NAMALWA (cell line): ENCODE measurements at places on chromosomes 3 and 15.
A peak's percentile ranks its signal among the peaks of the same experiment; 100 is the strongest.

GRCh38 chr3:54322354-54322753 is 200.0 kb downstream of the CACNA2D3 start:
- no peak for DNase-seq

DNA sequence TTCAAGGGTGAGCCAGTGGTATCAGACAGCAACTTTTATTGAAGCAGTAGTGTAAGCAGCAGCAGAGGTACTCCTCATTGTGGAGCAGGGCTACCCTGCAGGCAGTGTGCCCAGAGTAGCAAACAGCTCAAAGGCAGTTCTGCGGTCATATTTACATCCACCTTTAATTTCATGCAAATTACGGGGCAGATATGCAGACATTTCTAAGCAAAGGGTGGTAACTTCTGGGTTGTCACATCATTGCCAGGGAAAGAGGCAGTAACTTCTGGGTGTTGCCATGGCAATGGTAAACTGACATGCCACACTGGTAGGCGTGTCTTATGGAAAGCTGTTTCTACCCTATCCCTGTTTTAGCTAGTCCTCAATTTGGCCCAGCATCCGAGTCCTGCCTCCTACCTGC is 46.5 kb upstream of the CLDN18 start:
- no peak for DNase-seq

DNA sequence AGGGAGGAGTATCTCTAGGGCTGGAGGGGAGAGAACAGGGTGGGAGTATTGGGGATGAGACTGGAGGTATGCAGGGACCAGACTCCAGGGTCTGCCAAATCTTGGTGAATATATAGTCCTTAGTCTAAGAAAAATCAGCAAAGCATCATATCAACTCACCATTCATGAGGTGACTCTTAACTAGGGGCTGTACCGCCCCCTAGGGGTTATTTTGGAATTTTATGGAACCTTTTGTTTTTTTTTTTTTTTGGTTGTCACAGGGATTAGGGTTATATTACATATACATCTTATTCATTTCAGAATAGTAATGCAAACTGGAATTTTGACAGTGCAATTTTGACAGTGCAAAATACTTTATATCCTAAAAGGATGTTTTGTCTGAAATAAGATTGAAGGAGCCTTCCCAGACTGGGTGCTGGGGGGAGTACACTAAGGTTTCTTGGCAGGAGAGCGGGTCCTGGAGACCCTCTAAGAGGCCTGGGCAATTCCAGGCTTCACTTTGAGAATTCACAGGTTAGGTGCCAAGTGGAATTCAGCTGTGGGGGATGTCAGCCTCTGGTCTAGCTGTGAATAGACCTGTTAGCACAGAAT is 7.5 kb downstream of the CMTM7 start:
- peak; percentile 72 for DNase-seq

GRCh38 chr3:194080436-194080835 is 55.5 kb upstream of the HES1 start:
- DNase-seq: no peak

DNA sequence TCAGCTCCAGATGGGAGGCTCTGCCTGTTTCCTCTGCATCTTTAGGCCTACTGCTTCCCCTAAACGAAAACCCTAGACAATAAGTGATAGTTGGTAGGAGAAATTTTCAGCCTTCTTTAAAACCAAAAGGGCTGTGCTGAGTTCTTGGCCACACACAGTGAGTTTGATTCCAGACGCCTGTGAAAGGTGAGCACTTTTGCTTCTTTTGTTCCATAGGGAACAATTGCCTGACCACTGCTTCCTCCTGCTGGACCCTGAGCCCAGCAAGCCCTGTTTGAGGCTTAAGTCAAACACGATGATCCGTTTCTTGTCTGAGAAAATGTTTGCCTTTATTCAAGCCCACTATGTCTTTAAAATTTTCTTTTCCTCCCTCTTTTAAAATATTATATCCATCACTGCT is 493.9 kb downstream of the ZIC1 start:
- DNase-seq: no peak

DNA sequence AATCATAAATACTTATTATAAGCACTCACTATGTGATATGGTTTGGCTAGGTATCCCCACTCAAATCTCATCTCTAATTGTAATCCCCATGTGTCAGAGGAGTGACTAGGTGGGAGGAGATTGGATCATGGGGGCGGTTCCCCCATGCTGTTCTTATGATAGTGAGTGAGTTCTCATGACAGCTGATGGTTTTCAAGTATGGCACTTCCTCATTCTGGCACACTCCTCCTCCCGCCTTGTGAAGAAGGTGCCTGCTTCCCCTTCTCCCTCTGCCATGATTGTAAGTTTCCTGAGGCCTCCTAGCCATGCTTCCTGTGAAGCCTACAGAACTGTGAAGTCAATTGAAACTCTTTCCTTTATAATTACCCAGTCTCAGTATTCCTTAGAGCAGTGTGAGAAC is 53.3 kb upstream of the CHMP2B start:
- DNase-seq: peak; percentile 2

DNA sequence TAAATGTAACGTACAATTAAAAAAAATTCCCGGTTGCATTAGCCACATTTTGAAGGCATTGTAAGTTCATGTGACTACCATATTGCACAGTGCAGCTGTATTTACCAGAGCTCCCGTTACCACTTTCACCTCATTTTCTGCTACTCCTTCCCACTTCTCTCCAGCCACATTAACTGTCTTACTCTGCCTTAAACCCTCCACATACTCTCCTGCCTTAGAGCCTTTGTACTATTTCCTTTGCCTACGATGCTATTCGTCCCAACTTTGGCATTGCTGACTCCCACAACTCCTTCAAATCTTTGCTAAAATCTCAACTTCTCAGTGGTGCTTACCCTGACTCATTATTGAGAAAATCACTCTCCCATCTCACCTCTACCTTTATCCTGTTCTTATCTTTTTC is 115.2 kb downstream of the CADM2 start:
- no peak for DNase-seq
